ENCODE measurements at places on chromosomes 6 and 20.

- peak; percentile 72 for DNase-seq
These were observed 15.5 kb downstream of the CCDC167 start for GRCh38 chr6:37483917-37484785.

GRCh38 chr6:1027109-1027794 lies 284.6 kb upstream of the FOXQ1 start:
- no peak for DNase-seq

DNA sequence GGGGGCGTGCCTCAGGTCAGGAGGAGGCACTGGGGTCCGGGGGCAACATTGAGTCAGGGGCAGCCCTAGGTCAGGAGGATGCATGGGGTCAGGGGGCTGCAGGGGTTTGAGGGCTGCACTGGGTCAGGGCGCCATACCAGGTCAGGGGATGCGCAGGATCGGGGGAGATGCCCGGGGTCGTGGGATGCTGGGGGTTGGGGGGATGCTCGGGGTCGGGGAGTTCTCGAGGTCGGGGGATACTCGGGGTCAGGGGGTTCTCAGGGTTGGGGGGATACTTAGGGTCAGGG lies 727 bp upstream of the EXOC2 start:
- DNase-seq: no peak

- no peak for DNase-seq
These were observed 462 bp upstream of the SLC35B3 start for GRCh38 chr6:8435845-8436168.

DNA sequence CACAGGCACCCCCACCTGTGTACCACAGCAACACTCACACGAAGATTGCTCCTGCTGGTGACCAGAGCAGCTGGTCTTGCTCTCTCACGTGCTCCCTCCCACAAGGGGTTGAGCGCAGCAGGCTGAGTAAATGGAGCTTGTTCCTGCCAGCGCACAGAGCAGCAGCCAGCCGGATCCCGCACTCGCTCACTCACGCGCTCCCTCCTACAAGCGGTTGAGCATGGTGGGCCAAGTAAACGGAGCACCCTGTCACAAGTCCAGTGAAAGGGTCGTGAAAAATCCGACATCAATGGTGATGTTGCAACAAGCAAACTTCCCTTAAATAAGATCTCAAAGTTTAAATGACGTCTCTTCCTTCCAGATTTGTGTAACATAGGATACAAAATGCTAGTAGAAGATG lies 313.7 kb downstream of the FOXC1 start:
- no peak for DNase-seq

DNA sequence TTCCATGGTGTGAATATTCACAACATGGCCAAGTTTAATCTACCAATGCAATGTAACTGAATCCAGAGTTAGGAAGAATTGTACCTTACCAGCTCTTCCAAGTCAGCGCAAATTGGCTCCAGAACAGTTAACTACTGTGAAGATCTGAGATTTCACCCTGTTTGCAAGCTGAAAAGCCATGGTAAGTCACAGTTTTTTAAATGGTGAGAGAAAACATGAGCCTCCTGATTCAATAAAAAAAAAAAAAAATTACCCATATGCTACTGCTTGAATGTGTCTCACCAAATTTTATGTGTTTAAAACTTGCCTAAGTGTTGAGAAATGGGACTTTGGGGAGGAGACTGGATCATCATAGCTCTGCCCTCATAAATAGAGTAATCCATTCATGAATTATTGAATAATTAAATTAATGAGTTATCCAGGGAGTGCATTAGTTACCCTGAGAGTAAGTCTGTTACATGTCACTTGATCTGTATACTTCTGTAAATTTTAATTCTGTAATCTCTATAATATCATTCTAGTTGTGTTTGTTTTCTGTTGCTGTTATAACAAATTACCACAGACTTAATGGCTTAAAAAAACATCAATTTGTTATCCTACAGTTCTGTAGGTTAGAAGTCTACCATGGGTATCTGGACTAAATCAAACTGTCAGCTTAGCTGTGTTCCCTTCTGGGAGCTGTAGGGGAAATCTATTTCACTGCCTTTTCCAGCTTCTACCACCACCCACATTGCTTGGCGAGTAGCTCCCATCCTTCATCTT lies 1355.9 kb downstream of the GRIK2 start:
- DNase-seq: no peak

DNA sequence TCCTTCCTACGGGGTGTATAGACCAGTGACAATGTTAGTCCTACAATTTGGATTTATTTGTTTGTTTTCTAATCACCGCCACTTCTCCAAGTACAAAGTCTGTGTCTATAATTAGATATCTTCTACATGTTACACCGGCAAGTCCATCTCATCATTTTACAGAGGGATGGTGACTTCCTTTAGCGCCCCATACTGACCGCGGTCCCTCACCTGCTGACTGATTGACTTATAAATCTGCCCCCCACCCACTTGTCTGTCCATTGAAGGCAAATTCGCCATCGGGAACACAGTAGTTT lies 8.9 kb upstream of the NR2E1 start:
- no peak for DNase-seq

- DNase-seq: no peak
These were observed 231.0 kb downstream of the FARS2 start for GRCh38 chr6:5492356-5492755.
